Stimulated activated CD8-positive, alpha-beta memory T cell treated with anti-CD3 and anti-CD28 coated beads, Interleukin-4, amount 100 ng/mL, for 48 hours (primary cell): ENCODE measurements at places on chromosomes 2 and 18.

DNA sequence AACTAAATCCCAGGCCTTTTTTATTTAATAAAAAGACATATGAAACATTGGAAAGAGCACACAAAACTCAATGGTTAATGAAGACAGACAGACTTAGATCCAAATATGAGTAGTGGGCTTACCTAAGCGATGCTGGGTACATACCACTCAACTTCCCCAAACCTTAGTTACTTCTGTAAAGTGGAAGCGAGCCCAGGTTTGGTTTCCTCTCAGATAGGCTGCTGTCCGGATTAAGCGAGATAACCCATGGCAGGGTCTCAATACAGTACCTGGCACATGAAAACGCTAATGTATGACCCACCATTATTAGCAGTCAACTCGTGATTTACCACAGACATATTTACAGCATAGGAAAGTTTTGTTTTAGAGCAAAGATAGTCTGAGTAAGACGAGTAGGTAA is 21.6 kb downstream of the MBOAT2 start:
- DNase-seq: no peak

DNA sequence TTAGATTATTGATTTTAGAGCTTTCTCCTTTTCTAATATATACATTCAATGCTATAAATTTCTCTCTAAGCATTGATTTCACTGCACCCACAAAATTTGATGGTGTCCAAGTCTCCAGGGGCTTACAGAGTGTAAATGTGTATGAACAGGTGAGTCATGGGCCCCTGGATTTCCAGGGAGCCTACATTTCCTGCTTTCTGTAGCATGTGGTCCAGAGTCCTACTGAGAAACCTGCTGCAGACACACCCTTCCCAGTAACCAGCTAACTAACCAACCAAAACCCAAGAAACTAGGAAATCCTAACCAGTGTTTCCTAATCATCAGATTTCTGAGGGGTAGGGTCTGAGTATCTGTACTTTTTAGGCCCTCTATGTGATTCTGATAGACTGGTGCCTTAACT is 39.5 kb upstream of the TANC1 start:
- no peak for DNase-seq

DNA sequence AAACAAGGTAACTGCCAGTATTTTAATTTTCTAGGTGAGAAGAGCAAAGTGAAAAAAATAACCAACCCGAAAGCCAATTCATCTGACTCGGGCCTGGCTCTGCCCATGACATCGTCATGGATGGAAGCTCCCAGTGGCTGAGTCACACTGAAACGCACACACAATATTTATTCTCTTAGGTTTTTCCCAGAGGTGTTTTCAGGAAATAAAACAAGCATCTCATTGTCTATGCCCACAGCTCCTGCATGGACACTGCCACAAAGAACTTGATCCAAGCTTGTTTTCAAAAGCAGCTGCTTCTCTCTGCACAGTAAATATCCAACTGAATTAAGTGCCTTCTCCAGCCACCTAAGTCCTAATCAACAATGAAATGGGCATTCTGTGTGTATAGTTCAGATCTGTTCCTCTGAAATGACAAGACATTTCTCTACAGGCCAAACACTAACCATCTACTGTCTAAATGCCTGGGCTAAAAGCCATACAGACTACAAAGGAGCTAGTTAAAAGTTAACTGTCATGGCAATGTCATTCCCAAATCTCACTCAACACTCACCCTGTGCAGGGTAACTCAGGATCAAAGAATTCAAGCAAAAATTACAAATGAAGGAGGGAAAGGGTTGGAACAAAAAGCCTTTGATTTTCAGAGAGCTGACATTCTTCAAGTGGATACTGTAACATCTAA is 62.9 kb downstream of the RPL31 start:
- no peak for DNase-seq

DNA sequence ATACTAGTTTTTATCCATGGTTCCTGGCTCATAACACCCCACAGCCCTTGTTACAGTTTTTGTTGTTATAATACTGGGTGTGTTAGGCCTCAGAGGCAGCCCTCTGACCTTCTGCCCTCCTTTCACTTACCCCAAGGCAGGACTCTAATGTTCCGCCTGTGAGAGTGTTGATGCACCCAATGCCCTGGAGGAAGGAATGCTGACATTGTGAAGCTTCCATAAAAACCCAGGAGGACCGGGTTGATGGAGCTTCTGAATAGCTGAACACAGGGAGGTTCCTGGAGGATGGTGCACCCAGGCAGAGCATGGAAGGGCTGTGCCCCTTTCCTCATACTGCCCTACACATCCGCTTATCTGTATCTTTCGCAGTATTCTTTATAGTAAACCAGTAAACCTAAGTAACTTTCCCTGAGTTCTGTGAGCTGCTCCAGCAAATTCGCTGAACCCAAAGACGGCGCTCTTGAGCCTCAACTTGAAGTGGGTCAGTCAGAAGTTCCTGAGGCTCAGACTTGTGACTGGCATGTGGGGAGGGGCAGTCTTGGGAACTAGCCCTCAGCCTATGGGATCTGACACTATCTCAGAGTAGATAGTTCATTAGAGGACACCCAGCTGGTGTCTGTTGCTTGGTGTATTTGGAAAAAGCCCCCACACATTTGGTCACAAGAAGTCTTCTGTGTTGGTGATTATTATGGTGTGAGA is 10.4 kb downstream of the STON1 start:
- no peak for DNase-seq

GRCh38 chr2:58533376-58533775 is 292.3 kb upstream of the FANCL start:
- no peak for DNase-seq

- DNase-seq: no peak
Measured at GRCh38 chr18:23878336-23878900, 136.1 kb upstream of the TTC39C start.

DNA sequence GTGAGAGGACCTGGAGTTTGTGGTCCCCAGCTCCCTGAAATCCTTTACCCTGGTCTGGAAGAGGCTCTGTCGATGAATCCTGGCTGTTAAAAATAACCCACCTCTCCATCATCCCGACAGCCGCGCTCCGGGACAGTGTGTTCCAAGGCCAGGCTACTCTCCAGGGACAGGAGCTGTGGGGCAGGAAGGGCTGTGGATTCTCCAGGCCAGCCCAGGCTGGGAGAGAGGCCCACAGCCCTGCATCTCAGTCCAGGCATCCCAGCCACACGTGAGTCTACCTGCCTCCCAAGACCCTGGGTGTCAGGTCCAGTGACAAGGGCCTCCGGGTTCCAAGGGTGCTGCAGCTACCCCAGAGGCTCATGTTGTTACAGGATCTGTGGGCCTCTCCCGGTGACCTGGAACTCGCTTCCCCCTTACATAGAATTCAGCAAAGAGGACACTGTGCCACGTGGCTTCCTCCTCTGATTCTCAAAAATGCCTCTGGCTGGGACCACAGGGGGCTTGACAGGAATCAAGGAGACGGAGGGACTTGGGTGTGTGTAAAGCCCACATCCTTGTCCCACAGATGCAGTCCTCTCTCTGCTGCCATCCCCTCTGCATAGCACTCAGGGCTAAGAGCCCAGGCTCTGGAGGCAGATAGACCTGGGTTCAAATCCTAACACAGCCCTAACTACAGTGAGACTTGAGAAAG is 17.3 kb downstream of the ADRA2B start:
- peak; percentile 5 for DNase-seq

DNA sequence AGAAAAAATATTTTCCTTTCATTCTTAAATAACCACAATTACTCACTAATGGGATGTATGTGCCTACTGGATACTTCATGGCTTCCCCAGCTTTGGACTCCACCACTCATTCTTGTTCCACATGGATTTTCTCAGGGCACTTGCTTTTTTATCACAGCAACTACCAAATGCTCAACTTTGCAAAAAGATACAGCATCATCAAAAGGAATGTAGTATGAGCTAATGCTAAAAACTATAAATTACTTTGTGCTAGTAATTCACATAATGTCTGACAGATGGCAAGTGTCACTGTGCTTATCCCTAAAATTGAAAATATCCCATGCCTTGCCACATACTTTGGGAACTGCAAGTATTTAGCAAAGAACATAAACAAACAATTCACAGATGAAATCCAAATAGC is 130.4 kb upstream of the ZFP36L2 start:
- no peak for DNase-seq

- peak; percentile 5 for DNase-seq
Measured at GRCh38 chr2:239834143-239834542, 191.0 kb downstream of the NDUFA10 start.

DNA sequence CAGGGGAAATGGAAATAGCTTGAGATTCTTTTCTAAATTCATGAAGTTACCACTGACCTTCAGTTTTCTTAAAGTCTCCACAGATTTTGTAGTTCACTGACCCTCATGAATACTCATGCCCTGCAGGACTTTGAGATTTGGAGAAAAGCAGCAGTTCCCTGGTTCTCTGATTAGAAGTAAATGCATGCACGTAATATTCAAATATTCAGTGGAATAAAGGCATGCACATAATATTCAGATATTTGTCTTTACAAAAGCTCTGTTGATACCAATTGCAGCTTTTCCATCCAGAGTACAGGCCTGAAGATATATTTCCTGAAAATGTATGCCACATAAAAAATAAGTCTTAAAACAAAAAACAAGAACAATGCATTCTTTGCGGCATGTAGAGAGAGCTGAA is 219.8 kb downstream of the ADCYAP1 start:
- no peak for DNase-seq

DNA sequence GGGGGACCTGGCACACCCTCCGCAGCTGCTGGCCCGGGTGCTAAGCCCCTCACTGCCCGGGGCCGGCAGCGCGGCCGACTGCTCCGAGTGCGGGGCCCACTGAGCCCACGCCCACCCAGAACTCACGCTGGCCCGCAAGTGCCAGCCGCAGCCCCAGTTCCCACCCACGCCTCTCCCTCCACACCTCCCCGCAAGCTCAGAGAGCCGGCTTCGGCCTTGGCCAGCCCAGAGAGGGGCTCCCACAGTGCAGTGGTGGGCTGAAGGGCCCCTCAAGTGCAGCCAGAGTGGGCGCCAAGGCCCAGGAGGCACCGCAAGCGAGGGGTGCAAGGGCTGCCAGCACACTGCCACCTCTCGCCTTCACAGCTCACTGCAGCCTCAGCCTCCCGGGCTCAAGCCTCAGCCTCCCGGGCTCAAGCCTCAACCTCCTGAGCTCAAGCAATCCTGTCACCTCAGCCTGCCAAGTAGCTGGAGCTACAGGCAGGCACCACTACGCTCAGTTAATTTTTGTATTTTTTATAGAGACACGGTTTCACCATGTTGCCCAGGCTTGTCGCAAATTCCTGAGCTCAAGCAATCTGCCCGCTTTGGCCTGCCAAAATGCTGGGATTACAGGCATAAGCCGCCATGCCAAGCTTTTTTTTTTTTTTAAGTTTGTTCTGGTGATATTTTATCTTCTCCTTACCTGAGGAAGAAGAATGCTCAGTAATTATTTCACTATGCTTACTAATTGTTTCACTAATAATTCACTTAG is 71.7 kb upstream of the CDCA7 start:
- no peak for DNase-seq

GRCh38 chr2:119827866-119828507 is 68.3 kb downstream of the PTPN4 start:
- no peak for DNase-seq

DNA sequence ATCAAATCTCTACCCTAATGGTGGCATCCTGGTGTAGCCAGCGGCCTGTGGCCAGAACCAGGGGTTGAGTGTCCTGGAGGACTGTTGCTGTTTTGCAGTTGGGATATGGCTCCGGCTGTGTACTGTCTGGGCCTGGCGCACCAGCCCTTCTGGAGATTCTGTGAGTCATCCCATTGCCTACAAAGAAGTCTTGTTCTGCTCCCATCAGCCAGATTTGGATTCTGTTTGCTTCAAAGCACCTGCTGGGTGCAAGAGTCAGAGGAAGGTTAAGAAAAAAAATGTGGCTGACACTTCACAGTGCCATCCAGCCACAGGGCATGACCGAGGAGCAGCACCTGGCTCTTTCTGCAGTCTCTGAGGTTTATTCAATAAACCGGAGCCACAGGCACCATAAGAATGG is 41.0 kb upstream of the ASAP2 start:
- DNase-seq: no peak

- no peak for DNase-seq
Measured at GRCh38 chr18:48544661-48545415, 6.0 kb downstream of the CTIF start.

DNA sequence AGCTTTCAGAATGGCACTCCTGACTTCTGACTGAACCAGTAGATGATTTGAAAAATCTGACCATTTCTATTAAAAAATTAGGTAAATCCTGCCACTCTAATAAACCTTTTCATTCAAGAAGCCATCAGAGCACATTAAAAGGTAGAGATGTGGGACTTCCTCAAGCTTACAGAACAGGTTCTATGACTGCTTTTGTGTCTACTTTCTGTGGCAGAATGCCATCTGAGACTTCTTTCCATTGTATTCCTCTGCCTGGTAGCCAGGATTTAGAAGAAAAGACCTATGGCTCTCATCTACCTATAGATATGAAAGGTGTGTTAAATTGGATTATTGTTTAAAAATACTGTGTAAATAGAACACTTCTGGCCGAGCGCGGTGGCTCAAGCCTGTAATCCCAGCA is 99.9 kb upstream of the NABP1 start:
- DNase-seq: no peak

DNA sequence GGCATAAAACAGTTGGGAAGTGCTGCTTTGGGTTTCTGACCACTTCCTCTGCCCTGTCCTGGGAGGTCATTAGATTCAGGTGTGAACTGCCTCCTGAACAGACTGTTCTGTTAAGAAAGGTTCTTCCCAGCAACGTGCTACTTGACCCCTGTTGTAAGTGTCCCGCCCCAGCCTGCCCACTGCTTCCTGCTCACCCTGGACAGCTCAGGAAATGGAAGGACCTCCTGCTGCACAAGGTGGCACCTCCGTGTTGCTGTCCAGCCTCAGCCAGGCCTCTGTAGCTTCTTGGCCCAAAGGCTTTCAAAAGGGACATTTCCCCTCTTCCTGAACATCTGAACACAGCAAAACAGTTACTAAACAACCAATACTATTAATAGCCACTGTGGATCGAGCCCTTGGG is 5.3 kb downstream of the TOGARAM2 start:
- DNase-seq: no peak

DNA sequence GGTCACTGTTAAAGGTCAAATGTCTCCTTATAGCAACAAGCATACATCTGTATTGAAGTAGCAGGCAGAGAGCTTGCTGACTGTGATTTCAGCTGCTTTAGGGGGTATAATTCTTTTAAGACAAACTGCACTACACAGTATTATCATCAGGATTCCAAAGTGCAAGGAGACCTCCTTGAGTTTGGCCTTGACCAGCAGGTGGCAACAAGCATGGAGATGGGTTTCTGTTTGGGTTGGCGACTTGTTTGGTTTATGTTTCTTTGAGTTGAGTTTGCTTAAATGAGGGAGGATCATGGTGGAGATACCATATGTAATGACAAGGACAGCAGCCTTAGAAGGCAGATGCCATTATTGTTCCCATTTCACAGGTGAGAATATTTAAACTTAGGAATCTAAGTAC is 681.0 kb upstream of the ID2 start:
- no peak for DNase-seq

- DNase-seq: no peak
Measured at GRCh38 chr2:134973241-134974138, 54.9 kb downstream of the CCNT2 start.
